ENCODE measurements at places on chromosomes 2 and 18. TPM values are rescaled to one million over a fixed set of nuclear protein-coding genes. Genes with fewer than 3 reads are reported as not detected.

- no peak for DNase-seq
These were observed 4.9 kb upstream of the TTC21B start for GRCh38 chr2:165958313-165958960.

- no peak for DNase-seq
These were observed 18.2 kb downstream of the PMS1 start for GRCh38 chr2:189802396-189802912.

- peak; percentile 14 for DNase-seq
These were observed 441.7 kb downstream of the RNF144A start for GRCh38 chr2:7358865-7359447.

The MSH6 gene
- polyA plus RNA-seq: 8.8 TPM

- no peak for DNase-seq
These were observed 308.3 kb downstream of the ALK start for GRCh38 chr2:29613067-29613466.

DNA sequence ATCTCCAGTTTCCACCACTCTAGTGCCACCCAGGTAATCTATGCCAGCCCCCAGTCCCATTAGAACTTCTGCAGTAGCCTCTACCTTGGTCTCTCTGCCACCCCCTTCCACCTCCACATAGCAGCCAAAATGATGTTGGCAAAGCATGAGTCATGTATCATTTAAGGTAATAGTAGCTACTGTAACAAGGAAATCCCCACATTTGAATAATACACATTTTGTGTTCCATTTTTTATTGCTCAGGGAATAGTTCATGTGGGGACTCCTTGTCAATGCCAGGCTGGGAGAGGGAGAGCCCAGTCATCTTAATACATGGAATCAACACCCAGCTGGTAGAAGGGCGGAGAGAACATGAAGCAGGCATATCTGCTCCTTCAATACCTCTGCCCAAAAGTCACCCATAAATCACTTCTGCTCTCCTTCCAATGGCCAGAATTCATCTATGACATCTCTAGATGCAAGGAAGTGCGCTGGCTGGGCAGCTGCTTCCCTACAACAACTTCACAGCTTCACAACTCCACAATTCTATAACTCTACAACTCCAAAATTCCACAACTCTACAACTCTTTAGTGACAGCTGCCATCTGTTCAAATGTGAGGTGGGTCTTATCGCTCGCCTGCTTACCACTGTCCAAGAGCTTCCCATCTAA is 70.6 kb upstream of the GLS start:
- no peak for DNase-seq

The REG3A gene
- polyA plus RNA-seq: 0.96 TPM

DNA sequence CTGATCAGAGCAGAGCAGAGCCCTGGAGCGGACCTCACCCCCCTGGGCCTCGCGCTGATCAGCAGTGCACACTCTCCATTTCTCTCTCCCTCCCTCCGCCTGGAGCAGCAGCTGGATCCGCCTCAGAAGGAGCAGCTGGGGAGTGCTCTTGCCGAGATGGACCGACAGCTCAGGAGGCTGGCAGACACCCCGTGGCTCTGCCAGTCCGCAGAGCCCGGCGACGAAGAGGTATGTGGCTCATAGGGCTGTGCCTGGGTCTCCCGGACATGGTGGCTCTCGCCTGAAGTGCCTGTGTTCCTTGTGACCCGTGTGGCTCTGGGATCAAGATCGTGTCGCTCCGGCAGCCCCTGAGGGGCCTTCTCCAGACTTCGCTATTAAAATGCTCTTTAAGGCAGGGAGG is 102.5 kb downstream of the USP40 start:
- no peak for DNase-seq

DNA sequence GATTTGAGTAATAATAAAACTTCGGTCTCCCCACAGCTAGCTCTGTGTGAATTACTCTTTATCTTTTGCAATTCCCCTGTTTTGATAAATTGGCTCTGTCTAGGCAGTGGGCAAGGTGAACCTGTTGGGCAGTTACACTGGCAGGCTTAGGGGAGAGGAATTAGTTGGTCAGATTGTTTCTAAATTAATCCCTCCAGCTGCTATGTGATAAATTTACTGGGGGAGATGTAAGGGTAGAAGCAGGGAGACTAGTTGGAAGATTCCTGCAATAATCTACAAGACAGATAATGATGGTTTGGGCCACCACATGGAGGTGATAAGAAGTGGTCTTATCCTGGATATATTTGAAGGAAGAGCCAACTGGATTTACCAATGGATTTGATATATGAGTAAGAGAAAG is 118.5 kb upstream of the TACR1 start:
- no peak for DNase-seq

DNA sequence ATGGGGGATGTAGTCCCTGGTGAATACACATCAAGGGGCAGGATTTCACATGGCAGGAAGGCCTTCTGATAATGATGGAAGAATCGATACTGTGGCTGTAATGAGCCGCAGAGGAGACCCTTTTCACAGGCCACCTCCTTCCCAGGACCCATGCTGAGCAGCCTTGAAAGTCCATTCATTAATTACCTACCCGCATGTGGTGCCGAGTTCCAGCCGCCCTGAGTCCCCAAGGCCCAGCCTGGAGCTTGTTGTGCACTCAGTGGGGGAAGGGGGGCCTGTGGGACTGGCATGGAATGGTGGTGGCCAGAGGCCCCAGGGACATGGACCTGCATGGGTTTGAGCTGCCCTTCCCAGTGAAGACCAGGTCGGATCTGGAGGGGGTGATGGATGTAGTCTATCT is 25.5 kb downstream of the ASB18 start:
- DNase-seq: no peak

- DNase-seq: no peak
These were observed 201.5 kb upstream of the BOD1L2 start for GRCh38 chr18:56945171-56946083.

DNA sequence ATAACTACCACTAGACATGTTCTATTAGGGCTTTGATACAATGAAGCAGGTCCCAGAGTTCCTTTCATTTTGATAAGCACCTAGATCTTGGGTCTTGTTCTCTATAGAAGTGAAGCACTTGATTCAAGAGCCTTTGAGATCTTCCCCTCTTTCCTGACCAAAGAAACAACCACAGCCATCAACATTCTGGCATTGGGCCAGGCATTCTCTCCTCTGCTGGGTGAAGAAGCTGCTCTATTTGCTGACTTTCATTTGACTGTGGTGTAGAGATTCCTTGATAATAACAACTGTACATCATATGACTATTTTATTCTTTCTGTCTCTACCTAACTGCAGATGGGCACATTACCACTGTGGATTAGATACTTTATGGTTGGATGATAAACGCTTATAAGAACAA is 96.6 kb upstream of the LYPD1 start:
- peak; percentile 23 for DNase-seq

The UGT1A7 gene
- 0.45 TPM for polyA plus RNA-seq

GRCh38 chr18:49584394-49584793 is 22.5 kb downstream of the LIPG start:
- no peak for DNase-seq

DNA sequence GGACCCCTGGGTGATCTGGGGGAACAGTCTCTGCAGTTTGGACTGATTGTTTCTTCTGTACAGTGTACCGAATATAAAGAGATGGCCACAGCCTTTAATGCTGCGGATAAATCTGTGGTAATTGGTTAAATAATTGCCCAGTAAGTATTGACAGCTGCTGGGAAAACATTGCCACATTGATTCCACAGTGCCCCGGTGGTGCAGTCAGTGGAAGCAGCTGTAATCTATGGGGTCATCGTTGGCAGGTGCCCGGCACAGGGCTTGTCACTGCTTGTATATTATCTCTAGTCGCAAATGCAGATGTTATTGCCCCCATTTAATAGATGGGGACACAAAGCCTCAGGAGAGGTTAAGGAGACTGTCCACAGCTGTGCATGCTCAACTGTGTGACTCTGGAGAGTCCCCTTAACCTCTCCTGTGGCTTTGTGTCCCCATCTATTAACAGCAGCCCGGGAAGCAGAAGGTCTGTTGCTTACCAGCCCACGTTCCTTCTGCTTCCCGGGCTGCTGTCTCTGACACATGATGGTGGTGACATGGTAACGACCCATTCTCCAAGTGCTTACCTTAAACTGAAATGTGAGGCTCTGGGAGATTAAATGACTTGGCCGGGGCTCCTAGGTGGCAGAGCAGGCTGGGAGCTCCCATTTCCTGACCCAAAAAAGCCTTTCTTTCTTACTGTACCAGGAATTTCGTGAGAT is 76.9 kb downstream of the NCK2 start:
- DNase-seq: no peak

DNA sequence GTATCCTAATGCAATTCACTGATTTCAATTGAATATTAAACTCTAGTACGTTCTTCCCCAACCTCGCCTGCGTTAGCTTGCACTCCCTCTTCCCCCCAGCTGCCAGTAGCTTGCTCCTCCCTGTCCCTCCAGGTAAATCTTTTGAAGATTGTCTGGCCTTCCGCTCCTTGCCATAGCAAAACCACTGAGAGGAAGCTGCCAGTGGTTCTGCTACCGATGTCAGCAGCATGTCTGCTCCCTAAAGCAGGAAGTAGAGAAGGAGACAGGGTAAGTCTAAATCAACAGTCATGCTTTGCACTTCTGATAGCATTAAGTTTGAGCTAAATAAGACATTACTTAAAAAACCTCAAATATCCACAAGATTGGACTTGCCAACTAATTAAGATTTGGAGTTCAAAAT is 89.1 kb downstream of the SCN2A start:
- no peak for DNase-seq

DNA sequence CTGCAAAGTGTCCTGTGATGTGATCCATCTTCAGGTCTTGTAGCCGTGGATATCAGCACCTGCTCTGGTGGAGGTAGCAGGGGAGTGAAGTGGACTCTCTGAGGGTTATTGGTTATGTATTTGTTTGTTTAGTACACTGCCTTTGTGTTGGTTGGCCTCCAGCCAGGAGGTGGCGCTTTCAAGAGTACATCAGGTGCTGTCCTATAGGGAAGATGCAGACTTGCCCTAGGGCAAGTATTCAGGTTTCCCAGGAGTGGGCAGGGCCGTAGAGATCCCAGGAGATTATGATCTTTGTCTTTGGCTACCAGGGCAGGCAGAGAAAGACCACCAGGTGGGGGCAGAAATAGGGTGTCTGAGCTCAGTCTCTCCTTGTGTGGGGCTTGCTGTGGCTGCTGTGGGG is 411.8 kb downstream of the SOX11 start:
- DNase-seq: no peak

DNA sequence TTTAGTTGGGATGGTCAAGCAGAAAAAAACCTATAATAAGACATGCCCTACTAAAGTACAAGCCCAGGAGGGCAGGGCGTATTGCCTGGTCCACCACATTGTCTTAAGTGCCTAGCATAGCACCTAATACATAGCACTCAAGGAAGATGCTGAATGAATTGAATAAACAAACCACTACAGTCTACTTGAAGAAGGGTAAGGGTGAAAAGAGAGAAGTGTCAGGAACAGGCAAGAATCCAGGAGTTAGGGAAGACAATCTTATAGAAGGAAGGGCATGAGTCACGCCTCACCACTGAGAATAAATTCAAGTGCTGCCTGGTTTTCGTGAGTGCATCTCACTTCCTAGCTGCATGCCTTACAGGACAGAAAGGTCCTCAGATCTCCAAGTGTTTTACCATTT is 13.9 kb downstream of the SLC19A3 start:
- DNase-seq: no peak

GRCh38 chr2:157898591-157898996 is 22.5 kb upstream of the ACVR1 start:
- DNase-seq: no peak

DNA sequence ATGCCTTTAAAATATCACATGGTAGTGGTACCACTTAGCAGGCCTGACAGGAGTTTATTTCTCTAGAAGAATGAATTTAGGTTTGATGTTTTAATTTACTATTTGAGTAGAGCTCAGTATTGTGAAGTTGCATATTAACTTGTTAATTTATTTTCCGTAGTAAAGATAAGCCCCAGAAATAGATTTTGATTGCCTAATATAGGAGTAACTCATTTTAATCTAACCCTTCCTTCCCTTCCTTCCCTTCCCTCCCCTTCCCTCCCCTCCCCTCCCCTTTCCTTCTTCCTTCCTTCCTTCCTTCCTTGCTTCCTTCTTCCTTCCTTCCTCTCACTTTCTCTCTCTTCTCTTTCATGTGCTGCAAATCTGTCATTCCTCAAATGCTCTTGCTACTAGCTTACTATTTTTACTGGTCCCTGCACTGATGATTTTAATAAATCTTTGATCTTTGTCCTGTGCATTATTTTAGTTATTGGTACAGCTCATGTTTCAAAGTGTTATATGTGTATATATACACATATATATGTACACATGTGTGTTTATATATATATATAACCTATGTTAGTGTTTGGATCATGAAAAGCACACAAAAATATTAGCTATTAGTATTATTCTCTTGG is 862.6 kb upstream of the CNTNAP5 start:
- no peak for DNase-seq

DNA sequence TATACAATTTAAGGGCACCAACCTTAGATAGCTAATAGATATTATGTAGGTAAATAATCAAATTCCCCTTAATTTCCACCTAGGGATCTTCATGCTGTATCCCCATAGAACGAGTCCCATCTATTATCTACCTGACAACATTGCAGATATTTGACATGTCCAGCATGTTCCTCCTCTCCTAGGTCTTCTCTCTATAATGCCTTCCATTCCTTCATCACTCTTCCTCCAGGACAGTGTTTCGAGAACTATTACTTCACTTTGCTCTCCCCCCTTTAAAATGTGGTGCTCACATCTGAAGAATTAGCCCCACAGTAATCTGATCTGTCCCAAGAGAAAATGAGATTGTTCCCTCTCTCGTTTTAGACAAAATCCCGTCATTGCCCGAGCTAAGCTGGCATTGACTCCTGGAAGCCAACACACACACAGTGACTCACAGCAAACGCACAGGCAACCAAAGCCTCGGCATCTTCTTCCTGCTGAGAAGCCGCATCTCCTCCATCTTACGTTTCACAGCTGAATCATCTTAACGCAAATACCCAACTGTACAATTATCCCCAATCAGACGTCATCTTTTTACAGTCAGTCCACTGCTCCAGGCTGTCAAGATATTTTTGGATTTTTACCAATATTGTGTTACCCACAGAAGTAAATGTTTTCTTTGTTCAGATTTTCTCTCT is 162.9 kb upstream of the AGAP1 start:
- no peak for DNase-seq

The SPRED2 gene
- polyA plus RNA-seq: 20.4 TPM

GRCh38 chr2:15560140-15560987 is 770 bp downstream of the NBAS start:
- DNase-seq: peak; percentile 50

The TEKT4 gene
- 3.3 TPM for polyA plus RNA-seq

- no peak for DNase-seq
These were observed 9.8 kb upstream of the ERFE start for GRCh38 chr2:238148981-238149380.

All from lung (tissue), 17 donors.